Panc1 (cell line): ENCODE measurements at places on chromosomes 7 and 10.
A peak's percentile ranks its signal among the peaks of the same experiment; 100 is the strongest.

DNA sequence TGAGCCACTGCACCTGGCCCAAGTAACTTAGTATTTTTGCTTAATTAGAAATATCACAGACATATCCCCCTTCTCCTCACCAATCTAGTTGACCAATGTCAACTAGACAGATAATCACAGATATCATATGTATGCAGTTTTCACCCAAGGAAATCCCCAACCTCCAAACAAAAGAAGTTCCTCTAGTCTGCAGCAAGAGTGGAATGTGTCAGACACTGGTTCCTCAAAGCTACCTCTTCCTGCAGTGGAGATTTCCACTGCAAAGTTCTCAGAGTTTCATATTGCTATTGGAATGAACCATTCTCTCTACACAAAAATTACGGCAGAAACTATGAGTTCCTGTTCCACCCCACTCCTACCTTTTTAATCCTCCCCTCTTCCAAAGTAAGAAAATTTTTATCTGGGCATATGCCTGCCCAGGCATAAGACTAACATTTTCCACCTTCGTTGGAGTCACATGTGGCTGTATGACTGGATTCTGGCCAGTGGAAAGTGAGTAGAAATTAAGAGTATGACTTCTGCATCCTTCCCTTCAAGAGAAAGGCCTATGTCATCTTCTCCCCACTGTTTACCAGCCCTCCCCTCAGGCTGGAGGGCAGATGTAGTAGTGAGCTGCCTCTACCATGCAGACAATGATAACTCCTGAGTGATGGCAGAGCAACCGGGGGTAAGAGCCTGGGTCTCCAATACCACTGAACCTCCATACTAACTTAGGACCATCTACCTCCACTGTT lies 103.0 kb downstream of the MYOF start:
- no peak for DNase-seq

DNA sequence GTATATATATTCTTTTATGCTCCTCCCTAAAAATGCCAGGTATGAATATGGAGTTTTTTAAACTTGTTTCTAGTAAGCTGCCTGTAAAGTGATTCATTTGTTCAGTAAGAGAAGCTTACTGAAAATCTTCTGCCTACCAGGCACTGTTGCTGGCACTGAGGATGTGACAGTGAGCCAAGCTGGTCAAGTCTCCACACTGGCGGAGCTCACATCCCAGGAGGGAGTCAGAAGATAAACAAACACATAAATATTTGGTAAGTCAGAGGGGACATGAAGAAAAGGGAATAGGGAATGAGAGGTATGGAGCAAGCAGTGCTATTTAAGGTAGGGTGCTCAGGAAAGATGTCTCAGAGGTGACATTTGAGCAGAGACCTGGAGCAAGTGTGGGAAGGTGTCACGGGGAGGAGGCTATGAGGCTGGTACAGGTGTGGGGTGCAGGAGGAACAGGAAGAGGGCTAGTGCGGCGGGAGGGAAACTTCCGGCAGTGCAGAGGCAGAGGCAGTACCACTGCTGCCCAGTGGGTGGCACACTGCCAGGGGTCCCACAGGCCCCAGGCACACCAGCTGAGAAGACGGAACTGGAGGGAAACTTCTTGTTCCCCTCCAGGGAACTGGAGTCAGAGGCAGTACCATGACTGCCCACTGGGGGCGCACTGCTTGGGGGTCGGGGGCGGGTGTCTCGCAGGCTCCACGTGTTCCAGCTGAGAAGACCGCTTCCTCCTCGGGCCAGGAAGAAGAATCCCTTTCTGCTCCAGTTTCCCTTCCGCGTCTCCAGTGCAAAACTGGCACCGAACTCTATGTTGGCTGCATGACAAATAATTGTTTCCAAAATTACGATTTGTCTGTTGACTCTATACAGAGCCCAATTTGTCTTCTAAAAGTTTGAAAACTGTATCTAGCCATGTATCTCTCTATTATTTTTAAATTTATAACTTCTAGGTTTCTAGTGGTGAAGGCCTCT lies 161.0 kb downstream of the TEX36 start:
- DNase-seq = no peak

DNA sequence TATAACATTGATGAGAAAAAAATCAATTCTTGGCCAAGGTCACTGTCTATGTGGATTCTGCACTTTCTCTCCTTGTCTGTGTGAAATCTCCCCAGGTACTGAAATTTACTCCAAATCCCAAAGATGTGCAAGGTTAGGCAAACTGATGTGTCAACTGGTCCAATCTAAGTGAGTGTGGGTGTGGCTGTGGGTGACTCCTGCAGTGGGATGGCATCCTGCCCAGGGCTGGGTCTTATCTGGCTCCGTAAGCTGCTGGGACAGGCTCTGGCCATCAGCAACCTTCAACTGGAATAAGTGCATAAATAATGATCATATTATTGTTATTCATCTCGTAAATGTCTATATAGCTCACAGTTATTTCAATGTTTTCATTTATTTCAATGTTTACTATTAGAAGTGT lies 79.3 kb downstream of the JCAD start:
- DNase-seq = no peak

DNA sequence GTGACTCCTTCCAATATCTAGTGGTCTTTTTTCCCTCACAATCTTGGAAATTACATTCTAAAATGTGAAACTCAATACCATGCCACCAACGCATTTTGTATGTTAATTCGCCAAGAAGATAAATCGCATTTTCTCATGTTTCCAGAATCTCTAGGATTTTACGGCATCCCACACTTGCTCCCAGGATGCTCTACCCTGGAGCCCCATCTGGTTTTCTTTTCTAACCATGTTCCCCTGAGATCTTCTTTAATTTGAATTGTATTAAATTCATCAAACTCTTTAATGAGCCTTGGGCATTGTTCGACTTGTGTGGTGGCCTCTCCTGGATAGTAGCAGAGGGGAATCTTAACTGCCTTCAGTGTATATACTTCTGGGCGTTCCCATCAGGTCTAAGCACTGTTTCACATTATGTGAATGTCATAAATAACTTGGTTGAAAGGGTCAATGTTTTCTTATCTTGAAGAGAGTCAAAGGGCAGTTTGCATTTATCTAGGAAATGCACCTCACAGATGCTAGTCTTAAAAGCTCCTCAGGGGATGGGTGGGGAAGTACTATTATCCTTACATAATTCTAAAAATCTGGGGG lies 169.1 kb upstream of the MEOX2 start:
- no peak for DNase-seq

DNA sequence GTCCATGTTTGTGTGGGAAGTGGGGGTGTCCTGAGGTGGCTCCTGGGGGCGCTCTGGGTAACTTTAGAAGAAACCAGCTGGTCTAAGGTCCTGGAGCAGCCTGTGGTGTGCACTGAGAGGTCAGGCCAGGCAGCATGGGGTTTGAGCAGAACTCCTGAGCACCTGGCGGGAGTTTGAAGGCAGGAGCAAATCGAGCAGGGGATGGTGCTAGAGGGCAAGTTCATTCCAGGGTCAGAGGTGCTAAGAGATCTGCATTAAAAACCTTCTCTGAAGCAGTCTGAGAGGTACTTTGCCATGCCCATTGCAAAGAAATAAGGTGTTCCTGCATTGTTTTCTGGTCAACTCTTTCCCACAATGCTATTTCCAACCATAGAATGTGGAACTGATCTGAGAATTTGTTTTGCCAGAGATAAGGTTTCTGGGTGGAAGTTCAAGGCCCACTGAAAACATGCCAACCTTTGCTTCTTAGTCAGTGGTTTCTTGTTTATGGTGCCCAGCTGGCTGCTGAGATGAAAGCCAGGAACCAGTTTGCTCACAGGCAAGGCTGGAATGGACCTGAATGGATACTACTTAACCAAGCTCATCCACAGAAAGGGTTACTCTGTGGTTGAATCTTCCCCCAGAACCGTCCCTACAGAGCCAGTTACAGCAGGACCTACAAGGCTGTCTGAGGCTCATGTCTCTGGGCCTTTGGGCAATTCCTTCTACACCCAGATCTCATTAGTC lies 136.3 kb upstream of the TMEM72 start:
- DNase-seq = no peak

GRCh38 chr7:19648791-19649190 lies 60.0 kb downstream of the POLR1F start:
- DNase-seq = no peak

- no peak for DNase-seq
These were observed 26.4 kb downstream of the GLUD1 start for GRCh38 chr10:87068281-87068680.

DNA sequence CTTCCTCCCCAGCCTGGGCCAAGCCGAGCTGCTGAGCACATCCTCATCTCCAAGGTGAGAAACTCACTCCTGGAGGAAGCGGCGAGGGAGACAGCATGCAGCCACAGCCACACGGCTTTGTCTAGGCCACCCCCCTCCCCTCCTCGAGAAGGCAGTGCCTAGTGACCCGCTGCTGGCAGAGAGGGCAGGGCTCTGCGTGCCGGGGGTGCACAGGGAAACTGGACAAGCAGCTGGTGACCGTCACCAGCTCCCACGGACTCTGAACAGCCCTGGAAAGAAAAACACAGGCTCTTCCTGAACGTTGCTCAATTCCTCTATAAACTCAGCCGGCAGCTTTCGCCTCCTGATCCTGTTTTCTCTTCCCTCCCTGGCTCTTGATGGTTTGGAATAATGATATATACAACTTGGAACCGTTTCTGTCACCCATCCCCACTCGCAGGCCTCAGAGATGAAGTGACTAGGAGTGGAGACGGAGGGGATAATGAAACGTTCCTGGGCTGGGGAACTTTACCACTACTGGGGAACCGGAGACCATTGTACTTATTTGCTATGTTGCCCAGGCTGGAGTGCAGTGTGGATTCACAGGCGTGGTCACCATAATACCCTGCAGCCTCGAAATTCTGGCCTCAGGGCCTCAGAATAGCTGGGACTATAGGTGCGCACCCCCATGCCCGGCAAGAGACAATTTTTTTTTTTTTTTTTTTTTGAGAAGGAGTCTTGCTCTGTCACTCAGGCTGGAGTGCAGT lies 19.3 kb downstream of the PAPOLB start:
- no peak for DNase-seq

GRCh38 chr10:49163741-49164140 lies 24.4 kb downstream of the TMEM273 start:
- DNase-seq = no peak

GRCh38 chr10:115979576-115979975 lies 293.4 kb downstream of the GFRA1 start:
- DNase-seq = no peak

DNA sequence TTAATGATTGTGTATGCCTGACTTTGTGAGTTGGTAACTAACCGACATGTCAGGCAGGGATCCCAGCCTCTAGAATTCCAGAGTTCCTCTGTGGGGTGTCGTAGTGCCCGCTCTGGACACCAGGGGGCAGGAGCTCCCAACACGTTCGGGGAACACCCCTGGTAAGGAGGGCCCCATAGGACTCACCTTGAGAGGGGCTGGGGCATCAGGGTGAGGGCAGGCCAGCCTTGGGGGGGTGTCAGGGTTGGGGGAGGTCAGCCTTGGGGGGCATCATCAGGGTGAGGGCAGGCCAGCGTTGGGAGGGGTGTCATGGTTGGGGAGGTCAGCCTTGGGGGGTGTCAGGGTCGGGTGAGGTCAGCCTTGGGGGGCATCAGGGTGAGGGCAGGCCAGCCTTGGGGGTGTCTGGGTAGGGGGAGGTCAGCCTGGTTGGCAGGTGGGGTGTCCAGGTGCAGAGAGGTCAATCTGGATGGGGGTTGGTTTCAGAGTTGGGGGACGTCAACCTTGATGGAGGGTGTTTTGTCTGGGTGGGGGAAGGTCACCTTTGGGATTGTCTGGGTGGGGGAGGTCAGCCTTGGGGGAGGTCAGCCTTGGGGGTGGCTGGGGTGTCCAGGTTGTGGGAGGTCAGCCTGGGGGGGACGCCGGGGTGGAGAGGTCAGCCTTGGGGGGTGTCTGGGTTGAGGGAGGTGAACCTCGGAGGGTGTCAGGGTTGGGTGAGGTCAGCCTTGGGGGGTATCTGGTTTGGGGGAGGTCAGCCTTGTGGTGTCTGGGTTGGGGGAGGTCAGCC lies 45.6 kb upstream of the SUN1 start:
- DNase-seq = peak; percentile 39

- no peak for DNase-seq
These were observed 14.2 kb upstream of the CAMK2G start for GRCh38 chr10:73888514-73888913.

DNA sequence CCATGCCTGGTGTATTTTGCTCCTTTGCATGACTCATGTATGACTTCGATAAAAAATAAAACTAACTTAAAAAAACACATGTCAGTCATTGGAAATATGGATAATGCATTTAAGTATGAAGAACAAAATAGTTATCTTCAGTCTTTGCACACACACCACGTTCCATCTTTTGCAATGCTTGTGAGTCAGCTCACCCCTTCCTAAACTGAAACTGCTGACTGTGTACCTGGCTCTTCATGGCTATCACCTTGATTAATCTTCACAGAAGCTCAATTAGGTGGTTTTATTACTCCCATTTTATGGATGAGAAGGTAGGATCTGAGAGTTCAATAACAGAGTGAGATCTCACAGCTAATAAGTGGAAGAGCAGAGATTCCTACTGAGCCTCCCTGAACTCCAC lies 79.5 kb downstream of the CARD11 start:
- no peak for DNase-seq

DNA sequence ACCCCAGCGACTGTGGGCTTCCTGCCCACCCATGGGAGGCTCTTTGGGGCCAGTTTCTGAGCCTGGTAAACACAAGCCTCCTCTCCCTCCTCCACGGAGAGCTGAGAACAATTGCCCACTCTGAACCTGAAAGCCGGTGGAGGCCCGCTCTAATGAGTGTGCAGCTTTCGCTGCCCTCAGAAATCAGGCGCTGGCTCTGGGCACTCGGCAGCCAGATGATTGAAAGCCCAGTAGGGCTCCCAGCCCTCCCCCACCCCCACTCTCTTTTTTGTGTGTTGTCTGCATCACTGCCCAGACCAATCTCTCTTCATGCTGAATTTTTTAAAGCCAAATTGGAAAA lies 438.9 kb downstream of the RPS24 start:
- no peak for DNase-seq

- no peak for DNase-seq
These were observed 108.1 kb downstream of the GRID1 start for GRCh38 chr10:86258499-86258898.

GRCh38 chr7:130401578-130401977 lies 21.3 kb downstream of the CPA1 start:
- DNase-seq = no peak

DNA sequence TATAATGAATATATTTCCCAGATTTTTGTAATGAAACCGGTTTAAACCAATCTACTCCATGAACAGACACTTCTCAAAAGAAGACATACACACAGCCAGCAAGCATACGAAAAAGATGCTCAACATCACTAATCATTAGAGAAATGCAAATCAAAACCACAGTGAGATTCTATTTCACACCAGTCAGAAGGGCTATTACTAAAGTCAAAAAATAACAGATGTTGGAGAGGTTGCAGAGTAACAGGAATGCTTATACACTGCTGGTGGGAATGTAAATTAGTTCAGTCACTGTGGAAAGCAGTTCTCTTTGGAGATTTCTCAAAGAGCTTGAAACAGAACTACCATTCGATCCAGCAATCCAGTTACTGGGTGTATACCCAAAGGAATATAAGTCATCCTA lies 240.7 kb downstream of the TSPAN12 start:
- DNase-seq = no peak

DNA sequence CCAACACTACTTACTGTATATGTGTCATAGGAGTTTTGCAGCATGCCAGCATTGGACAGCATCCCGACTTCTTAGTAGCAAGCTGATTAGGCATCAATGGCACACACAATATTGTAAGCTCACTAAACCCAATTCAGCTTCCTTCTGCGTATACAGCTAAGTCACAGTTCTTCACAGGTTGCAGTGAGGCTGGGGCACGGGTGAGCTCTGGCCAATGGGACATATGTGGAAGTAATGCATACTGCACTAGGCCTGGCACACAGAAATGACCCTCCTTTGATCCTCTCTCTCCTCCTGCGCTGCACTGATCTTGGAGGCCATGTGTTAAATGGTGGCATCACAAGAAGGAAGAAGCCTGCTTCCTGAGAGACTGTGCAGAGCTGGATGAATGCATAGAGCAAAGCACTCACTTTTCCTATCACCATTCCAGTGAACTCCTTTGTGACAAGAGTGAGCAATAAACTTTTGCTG lies 11.9 kb downstream of the RAB11FIP2 start:
- no peak for DNase-seq
